ENCODE measurements at places on chromosomes 2 and 18.

- DNase-seq = no peak
Observed at GRCh38 chr18:36931106-36931505, 102.2 kb downstream of the KIAA1328 start.

DNA sequence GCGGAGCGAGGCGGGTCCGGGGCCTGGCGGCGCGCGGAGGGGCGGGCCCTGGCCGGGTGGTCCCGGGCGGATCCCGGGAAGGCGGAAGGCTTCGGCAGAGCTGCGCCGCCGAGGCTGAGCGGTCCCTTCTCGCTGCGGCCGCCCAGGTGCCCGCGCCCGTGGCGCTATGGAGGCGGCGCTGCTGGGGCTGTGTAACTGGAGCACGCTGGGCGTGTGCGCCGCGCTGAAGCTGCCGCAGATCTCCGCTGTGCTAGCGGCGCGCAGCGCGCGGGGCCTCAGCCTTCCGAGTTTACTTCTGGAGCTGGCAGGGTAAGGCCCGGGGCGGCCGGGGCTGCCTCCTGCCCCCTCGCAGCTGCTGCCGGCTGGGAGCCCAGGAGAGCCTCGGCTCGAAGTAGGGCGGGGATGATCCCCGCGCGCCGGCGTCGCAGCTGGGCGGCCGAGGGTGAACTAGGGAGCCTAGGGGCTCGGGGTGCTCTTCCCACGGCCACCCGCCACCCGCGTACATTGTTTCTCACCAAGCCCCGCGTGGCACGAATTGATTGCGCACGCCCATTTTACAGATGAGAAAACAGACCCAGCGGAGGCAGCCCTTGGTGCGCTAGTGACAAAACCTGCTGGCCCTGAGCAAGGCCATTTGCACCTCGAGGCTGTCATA lies at the start of gene SLC66A3:
Gene SLC66A3, plus strand, starts transcription at position 87 of the 655 bp plus-strand sequence. Its CDS starts 80 bp downstream, at position 167.
- DNase-seq = no peak

DNA sequence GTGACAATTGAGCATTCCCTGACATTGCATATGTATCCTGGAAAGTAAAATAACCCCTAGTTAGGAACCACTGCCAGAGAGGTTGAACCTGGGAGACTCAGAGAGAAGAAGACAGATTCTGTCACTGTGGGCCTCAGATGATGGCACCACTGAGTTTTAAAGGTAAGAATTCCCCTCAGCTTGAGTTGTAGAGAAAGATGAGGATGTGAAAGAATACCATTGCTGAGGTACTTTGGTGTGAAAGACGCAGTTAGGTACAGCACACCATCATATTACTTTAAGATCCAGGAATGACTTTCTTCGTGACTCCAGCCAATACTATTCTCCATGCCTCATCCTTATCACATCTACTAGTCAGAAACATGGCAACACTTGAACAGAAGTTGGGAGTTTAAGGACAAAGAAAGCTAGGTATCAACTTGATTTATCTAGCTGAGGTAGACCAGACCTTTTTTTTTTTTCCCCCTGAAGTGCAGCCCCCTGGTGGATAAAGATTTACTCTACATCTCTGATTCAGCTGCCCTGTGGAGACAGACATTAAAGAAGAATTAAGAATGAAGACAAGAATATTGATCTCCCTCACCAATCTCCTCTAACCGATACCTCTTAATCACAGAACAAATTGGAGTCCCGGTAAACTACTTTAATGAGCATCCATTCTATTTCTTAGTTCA lies 630.5 kb upstream of the FANCL start:
- no peak for DNase-seq

- DNase-seq = no peak
Observed at GRCh38 chr2:200795028-200795440, 16.7 kb upstream of the BZW1 start.

DNA sequence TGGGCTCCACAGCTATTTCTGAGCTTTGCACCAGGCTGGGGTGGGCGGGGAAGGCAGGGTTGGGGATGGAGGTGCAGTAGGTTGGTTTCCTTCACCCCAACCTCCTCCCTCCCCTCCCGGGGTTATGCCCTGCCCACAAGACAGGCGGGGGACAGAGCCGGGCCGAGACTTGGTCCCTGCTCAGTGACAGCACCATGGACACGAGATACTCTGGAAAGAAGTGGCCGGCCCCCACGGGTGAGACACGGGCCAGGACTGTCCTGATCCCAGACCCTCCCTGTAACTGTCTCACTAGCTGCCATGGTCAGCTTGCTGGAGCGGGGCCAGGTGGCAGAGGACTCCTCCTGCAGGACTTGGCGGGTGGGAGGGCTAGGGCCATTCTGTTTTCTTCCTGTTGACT lies 59.7 kb downstream of the DYSF start:
- no peak for DNase-seq

DNA sequence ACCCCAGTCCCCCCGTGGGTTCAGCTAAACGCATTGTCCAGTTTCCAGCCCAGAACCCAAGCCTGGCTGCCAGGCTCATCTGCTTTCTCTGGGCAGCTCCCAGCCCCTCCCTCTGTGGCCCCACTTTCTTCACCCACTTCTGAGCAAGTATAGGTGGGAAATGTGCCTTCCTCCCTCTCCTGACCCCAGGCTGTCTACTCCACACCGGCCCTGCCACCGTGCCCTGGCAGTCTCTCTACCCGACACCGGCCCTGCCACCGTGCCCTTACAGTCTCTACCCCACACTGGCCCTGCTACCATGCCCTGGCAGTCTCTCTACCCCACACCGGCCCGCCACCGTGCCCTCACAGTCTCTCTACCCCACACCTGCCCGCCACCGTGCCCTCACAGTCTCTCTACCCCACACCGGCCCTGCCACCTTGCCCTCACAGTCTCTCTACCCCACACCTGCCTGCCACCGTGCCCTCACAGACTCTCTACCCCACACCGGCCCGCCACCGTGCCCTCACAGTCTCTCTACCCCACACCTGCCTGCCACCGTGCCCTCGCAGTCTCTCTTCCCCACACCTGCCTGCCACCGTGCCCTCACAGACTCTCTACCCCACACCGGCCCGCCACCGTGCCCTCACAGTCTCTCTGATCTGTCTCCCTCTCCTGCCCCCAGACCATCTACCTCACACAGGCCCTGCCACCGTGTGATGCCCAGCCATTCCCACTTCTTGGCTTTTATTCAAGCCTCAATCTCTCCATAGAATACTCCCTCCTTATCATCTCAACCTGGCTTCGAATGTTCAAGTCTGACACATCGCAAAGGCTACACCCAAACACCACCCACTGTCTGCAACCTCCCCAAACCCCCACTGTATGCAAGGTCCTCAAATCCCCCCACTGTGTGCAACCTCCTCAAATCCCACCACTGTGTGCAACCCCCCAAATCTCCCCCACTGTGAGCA lies 108.9 kb downstream of the TPO start:
- DNase-seq = no peak

DNA sequence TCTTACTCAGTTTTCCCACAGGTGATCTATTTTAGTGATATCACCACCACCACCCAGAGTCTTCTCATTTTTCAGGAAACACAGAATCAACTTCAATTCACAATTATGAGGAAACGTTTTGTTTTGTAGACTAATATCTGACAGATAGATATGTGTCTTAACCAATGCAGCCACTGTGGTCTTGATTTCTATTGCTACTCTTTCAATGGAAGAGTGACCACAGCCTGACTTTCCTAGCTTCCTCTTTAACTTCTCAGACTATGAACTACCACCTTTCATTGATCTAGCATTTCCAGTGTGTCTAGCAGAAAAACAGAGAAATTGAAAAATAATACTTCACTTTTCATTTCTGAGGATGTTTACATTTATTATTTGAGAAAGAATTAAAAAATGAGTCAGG lies 20.5 kb downstream of the ADAM17 start:
- no peak for DNase-seq

- DNase-seq = no peak
Observed at GRCh38 chr18:62781262-62781661, 65.9 kb downstream of the PHLPP1 start.

DNA sequence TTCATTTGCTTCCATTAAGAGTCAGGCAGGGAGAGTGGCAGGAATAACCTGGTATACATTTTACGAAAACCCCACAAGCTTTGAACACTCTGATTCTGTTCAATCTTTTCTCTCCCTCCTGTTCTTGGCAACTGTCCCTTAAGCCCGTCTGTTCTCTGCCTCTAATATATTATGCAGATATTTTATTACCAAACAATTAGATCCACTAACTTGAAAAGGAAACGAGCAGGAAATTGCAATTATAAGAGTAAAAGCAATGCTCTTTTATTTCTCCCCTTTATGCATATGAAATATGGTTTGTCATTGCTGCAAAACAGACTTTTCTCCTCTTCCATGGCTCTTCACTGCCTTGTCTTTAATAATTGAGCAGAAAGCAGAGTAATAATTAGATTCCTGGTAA lies 149.1 kb upstream of the CELF4 start:
- no peak for DNase-seq

- DNase-seq = no peak
Observed at GRCh38 chr2:107202962-107203591, 317.1 kb upstream of the ST6GAL2 start.

- no peak for DNase-seq
Observed at GRCh38 chr18:68102117-68102516, 585.6 kb upstream of the DSEL start.

DNA sequence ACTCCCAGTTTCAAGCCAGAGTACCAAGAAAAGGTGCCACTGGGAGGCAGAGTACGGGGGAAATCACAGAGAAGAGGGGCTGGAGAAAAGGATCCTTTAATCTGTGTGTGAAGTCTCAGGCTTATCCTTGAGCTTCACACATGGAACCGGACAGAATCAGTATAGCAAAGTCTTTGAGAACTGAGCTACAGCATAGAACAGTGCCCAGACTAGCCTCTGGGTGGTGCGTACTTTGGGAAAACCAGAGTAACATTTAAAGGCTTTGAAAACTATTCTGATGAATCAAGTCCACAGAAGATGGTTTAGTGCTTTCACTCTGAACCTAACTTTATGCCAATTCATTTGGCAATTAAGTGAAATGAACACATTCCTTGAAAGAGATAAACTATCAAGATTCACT lies 83.1 kb downstream of the BABAM2 start:
- DNase-seq = no peak

GRCh38 chr2:72936660-72937355 lies 19.5 kb downstream of the EMX1 start:
- no peak for DNase-seq

GRCh38 chr2:124589971-124590370 lies 564.9 kb downstream of the CNTNAP5 start:
- no peak for DNase-seq

DNA sequence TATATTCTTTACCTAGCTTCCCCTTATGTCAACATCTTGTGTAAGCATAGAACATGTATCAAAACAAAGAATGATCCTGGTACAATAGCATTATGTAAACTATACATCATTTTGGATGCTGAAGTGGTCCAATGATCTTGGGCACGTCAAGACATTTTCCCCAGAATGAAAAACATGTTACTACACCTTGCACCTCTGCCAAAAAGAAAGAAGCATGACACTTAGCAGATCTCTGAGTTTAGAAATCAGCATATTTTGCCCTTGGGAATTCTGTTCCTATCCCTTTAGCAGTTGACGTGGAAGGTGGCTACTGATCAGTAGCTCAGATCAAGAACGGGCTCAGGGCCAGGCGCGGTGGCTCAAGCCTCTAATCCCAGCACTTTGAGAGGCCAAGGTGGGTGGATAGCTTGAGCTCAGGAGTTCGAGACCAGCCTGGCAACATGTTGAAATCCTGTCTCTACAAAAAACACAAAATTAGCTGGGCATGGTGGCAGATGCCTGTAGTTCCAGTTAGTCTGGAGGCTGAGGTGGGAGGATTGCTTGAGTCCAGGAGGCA lies 1.7 kb upstream of the LCLAT1 start:
- peak; percentile 41 for DNase-seq

- no peak for DNase-seq
Observed at GRCh38 chr2:45543257-45543656, 67.8 kb downstream of the SRBD1 start.

DNA sequence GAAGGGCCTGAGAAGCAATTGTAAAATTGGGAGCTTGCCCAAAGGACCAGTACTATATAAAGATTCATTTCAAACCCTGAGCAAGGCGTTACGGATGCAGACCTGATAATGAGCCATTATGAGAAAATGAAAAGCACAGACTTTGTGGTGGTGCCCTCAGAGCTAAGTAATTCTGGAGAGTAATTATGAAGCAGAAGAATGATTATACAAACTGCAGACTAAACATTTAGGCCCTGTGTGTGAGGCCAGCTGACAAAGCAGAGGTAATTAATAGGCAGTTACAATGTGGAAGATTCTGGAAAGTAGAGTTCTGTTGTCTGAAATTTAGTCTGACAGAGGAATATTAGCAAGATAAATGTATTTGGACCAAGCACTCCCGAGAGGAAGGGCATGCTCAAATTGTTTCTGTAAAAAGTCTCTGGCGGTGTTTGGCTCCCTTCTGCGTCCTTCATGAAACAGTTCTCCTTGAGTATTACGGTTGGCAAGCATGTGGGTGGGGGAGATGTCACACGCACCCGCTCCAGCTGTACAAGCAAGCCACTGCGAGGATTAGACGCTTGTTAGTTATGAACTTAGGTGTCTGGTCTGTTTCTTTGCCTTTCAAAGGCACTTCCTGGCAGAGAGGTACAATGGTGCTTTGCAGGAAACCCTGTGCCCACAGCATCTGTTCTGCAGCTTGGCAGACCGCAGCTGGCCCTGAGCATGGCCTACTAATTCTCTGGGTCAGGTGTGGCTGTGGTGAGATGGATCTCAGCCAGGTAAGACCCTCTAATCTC lies 45.5 kb downstream of the CDC42EP3 start:
- peak; percentile 68 for DNase-seq

- no peak for DNase-seq
Observed at GRCh38 chr2:161076936-161077335, 83.3 kb upstream of the TANK start.

DNA sequence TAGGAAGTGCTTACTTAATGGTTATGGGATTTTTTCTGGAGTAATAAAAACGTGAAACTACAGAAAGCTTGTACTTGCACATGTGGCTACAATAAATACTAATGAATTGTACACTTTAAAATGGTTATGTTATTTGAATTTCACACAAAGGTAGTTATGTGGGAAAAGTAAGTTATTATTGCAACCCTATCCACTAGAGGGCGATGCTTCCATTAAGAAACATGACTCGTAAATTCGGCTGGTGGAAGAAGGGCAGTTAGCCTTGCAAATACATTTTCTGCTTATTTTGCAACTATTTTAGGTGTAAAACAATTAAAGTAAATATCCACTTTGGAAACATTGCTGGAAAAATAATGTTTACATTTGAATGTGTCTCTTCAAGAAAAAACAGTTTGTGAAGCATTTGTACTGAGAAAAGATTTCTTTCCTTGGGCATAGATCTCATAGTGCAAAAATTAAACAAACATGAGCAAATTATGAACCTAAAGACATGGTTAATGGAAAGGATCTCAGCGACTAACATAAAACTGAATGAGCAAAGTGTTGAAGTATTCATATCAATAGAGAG lies 68.1 kb upstream of the CSRNP3 start:
- peak; percentile 88 for DNase-seq
